Stimulated activated CD8-positive, alpha-beta memory T cell treated with anti-CD3 and anti-CD28 coated beads, Interleukin-7, amount 100 ng/mL, for 4 hours (primary cell): ENCODE measurements at places on chromosomes 2 and 18.

DNA sequence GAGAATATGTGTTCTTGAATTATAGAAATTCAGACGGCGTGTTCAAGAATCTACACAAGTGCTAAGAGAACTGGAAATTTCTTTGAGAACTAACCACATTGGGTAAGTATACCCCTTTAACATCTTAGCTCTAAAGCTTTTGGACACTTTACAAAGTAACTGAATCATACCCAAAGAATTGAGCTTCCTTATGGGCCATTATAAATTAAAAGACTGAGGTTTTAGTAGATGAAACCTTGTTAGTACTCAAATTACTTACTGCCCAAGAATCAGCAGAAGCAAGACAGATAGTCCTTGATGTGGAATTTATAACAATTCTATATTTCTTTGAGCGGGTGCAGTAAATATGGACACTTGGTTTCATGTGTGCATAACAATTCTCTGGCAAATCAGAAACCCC lies 168.3 kb downstream of the PRPF40A start:
- no peak for DNase-seq

GRCh38 chr2:163266772-163267171 lies 428.2 kb upstream of the KCNH7 start:
- no peak for DNase-seq

DNA sequence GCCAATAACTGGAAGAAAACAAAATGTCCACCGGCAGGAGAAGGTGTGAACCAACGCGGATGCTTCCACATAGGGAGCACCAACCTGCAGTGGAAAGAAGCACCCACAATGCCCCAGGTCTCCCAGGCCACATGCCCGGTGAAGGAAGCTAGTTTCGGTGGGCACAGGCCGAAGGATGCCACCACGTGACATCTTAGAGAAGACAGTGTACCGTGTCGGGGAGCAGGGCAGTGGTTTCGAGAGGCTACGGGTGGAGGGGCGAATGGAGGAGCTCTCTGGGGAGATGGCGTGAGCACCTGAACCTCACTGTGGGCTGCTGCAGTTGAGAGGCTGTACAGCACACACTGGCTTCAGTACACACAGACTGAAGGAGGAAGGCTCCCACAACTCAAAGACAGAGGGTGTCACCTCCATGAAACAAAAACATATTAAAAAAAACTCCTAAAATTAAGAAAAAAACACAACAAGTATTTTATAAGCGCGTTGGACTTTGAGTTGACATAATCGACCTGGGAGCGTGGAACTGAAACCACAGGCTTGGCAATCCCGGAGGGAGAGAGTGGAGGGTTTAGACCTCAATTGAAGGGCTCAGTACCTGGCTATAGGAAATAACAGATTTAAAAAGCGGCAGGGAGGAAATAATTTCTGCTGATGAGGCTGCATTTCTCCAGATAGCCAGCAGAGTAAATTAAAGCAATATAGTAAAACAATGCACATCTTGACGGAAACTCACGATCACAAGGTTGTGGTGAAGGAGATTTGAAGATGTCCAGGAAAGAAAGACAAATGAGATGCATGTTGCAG lies 160.1 kb downstream of the RTP5 start:
- DNase-seq = no peak

- DNase-seq = no peak
Observed at GRCh38 chr2:184534986-184535385, 63.3 kb upstream of the ZNF804A start.

GRCh38 chr2:239278361-239278760 lies 122.5 kb downstream of the HDAC4 start:
- no peak for DNase-seq

DNA sequence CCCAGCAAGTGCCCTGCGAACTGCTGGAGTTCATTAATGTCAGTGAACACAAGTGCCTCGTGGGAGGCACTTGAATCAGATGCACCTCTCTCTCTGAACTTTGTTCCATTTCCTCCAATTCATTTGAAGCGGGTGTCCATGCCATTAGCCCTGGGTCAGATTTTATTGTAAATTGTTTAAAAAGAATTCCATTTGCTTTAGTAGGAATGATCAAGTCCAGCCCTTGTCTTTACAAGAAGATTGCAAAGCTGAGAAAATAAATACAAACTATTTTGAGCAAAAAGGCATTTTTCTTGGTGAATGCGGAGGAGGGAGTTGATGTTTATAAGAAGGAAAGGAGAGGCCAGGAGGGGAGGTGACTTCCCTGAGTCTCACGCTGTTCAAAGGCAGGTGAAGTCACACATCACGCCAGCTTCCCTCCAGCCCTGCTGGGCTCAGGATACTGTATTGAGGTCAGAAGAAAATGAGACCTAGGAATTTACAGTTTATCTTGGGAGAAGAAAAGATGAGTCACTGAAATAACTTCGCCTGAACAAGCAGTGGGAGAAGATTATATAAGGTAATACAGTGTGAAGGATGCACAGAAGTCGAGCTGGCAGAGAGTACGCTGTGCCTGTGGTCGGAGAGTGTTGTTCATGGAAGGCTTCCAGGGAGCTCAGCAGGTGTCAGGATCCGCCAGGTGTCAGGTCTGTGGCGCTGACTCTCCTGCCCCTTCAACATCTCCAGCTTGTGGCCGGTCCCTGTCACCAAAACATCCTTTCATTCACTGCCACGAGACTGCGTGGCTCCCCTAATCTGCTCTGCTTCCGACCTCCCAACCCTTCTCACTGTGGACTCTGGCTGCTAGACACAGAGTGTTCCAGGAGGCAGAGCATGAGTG lies 36.5 kb downstream of the EFR3B start:
- DNase-seq = no peak

DNA sequence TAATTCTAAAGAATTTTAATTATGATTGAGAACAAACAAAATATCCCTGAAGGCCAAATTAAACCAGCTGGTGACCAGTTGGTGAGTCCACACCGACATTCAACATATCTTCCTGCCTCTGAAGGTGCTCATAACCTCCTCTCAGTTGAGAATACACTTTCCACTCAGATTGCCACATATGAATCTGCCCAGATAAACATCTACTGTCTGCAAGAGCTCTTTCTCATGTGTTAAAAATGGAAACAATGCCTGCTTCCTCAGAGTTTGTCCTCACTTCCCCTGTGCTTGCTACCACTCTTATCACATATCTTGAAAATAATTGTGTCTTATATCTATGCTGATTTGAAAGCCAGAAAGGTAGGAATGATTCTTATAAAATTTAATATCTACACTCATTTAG lies 177.7 kb upstream of the GULP1 start:
- no peak for DNase-seq

DNA sequence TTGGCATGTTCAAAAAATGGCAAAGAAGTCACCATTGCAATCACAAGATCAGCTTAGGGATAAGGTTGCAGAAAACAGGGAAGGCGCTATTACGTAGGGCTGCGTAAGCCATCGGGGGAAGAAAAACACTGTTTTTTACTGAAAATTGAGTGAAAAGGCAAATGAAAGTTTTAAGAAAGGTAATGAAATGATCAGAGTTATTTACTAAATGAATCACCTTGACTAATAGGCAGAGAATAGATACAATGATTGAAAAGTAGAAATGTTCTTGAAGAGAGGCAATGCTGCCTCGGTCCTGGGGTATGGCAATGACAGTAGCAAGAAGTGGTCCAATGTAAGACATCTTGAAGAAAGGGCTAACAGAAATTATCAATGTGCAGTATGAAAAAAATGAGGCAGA lies 1227.8 kb upstream of the ZEB2 start:
- no peak for DNase-seq

GRCh38 chr18:37424507-37424906 lies 141.1 kb downstream of the CELF4 start:
- no peak for DNase-seq

DNA sequence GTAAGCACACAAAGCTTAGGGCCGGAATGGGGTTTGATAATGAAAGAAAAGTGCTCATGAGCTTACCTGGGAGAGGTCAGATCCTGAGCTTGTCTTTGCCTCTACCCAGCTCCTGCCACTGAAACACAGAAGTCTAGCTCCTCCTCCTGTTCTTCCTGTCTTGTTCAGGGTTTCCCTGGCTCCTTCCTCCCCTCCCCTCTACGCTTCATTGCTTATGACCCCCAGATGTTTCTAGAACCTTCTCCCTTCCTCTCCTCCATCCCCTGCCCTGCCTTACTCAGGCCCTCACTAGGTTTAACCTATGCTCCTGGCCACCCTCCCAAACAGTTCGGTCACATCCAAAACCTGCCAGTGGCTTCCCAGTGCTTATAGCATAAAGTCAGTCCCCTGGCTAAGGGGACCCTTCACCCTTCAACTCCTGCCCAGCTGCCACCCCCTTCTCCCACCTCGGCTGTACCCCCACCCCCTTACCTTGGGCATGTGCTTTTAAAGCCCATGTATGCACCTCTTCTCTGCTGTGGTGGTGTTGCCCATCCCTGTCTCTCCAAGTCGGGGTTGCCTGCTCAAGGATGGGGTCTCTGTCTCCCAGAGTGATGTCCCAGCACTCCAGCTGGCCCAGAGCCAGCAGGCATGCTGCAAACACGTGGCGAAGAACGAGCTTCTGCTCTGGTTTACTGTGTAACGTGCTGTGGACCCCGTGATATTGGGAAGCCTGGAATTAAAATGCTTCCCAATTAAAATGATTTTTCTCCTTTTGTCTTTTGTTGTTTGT lies 233.6 kb downstream of the TPGS2 start:
- no peak for DNase-seq

DNA sequence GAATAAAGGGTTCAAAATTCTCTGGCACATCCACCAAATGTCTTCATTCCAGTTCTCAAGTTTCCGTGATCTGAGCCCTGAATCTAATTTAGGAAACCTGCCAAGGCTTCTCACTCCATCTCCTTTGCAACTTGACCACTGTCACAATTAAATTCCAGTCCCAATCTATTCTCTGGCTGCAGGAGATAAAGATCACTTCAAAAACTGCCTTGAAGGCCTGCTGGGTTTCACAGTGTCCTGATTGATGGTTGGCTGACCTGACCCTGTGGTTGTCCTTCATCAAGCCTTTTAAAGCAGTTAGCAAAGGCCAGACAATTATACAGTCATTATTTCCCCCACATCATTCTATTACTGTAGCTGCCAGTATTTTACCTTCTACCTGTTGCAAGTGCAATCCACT lies 60.3 kb upstream of the DNAJC10 start:
- DNase-seq = no peak

DNA sequence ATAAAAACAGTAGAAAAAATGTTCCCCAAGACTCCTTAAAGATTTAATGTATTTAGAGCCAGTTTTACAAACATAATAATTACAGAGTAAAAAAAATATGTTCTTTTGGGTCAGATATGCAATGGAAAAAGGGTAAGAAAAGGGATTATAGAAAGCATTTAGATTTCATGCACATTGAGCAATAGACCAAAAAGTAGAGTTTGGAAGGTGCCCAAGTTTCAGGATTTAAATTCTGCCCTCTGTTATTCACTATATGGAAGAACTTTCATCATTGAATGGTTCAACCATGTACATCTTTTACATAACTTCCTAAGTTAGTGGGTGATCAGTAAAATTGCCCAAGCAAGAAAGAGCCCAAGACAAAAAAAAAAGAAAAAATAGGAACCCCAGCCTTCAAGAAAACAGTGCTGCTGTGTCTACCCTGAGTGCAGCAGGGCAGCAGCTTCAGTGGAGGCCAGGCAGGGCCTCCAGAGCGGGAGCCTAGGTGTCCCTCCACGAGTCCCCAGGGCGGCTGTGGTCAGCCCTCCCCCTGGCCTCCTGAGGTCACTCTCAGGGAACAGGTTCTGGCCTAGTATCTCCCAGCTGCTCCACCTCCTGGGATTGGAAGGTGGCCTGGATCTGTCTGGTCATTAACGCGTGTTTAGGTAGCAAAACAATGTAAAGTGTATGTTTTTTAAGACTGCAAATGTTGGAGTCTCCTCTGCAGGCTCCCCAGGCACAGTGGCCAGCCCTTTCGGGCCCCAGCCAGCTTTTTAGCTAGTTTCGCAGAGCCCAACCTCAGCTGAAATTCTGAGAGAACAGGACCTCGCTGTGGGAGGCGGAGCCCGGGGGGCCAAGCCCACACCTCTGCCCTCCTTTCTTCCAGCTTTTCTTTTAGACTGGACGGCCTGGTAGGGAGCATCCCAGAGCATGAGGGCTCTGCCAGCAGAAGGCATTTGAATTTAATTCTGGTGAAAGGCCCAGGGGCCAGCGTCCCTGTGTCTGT lies 77.3 kb downstream of the TEX51 start:
- no peak for DNase-seq

DNA sequence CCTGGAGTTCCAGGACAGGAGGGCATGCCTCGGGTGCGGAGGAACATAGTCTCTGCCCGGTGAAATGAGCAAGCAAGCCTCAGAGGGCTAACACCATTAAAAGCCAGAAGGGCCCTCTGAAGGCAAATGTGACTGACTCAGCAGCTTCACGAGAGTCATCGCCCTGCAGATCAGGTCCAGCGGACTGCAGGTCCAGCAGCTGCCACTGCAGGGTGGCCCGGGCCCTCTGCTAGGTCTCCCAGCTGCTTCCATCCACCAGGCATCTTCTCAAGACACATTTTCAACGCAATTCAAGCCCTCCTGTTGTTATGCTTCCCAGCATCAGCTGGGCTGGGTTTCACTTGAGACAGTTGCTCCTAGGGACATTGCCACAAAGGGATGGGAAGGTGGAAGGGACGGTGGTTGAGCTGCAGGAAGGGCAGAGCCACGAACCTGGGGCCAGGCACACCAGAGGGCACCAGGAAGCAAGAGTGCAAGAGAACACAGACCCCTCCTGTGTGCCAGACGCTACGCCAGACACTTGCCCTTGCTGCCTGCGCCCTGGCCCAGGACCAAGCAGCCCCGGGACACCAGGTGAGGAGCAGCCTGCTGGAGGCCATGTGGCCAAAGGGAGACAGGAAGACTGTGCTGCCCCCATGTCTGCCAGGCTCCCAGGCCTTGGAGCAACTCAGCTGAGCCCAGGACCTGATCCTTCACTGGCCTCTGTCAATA lies 173.0 kb downstream of the HDAC4 start:
- no peak for DNase-seq

DNA sequence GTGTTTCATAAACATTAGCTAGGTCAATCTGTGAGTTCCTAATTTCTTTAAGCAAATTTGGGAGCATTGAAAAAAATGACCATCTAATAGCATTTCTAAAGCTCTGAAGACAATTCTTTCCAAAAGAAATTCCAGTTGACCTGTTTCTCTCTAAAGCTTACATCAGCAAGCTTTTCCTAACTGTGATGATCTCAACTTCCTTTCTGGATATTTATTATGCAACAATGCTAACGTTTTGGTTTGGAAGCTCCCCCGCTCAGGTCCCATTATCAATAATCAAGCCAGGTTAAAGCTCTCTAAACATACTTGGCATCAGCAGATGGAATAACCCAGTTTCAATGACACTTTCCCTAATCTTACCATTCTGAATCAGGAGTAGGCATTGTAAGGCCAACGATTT lies 196.3 kb upstream of the TANK start:
- no peak for DNase-seq

- no peak for DNase-seq
Observed at GRCh38 chr18:48488388-48488850, 50.4 kb upstream of the CTIF start.

GRCh38 chr18:36828157-36828629 lies 609 bp downstream of the TPGS2 start:
- peak; percentile 5 for DNase-seq

- no peak for DNase-seq
Observed at GRCh38 chr2:43737097-43737854, 36.6 kb upstream of the DYNC2LI1 start.

GRCh38 chr2:197332641-197333040 lies 22.1 kb upstream of the ANKRD44 start:
- DNase-seq = no peak

- DNase-seq = no peak
Observed at GRCh38 chr18:71374294-71375000, 1085.6 kb downstream of the SOCS6 start.
